Activated naive CD4-positive, alpha-beta T cell treated with anti-CD3 and anti-CD28 coated beads, Interleukin-2, amount 50 U/mL, for 72 hours (primary cell): ENCODE measurements at places on chromosomes 16 and 17.

DNA sequence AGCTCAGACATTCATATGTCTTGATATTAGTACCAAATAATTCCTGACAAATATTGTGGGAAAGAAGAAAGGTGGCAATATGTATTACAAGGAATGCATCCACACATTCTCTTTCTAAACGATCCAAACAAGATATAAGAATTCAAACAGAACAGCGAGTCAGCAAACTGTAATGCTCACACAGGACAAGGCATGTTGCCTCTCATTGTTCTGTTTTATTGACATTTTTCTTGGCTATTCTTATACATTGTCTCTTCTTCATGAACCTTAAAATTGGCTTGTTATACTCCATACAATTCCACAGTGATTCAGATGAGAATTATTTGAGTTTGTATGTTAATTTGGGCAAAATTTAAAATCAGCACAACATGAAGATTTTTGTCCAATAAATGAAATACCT lies 189.1 kb downstream of the HS3ST3B1 start:
- DNase-seq: no peak

DNA sequence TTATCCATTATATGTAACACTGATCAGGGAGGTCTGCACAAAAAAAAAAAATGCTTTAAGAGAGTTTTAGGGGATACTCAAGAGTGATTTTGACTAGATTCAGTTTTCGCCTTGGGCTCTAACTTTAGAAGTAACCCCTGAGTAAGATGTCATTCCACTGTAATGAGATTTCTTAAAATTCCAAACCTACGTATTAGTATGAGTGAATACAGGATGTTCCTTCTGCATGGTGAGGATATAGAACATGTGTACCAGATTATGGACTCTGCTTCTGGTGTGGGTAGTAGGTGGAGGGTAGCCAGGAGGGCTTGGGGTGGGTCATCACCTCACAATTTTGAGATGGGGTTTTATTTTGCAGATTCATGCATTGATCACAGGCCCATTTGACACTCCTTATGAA lies 4.3 kb downstream of the UBE2Z start:
- no peak for DNase-seq

- no peak for DNase-seq
Observed at GRCh38 chr16:11679941-11680911, 12.0 kb downstream of the SNN start.

- no peak for DNase-seq
Observed at GRCh38 chr17:13765701-13766100, 164.0 kb upstream of the HS3ST3A1 start.
